MCF 10A (cell line): ENCODE measurements at places on chromosomes 11 and 22. TPM values are rescaled to one million over a fixed set of nuclear protein-coding genes. Genes with fewer than 3 reads are reported as not detected.

ADSL gene
- total RNA-seq = 91.6 and 129 TPM in 2 replicates

MS4A6E gene
- total RNA-seq = not detected in 2 replicates

OR2AG1 gene
- not detected in 2 replicates for total RNA-seq

DNA sequence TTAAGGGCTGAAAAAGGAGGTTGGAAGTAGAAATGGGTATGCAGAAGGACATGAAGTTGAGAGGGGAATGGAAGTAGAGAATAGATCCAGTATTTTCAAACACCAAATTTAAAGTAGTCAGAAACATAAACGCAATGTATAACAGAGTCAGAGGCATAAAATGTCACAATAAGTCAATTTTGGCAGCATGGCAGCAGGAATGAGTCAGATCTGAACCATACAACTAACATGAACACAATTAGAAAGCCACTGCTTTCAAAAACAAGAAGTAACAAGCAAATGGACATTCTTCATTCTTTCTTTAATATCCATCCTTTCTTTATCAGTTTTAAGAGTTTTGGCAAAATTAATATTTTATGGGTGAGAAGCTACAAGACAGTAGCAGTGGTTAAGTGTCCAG, 2.5 kb downstream of the CHORDC1 start:
- peak; percentile 82 for DNase-seq

MAPK8IP2 gene
- 1.2 and 2.5 TPM in 2 replicates for total RNA-seq
